ENCODE measurements at places on chromosomes 1 and 21.

DNA sequence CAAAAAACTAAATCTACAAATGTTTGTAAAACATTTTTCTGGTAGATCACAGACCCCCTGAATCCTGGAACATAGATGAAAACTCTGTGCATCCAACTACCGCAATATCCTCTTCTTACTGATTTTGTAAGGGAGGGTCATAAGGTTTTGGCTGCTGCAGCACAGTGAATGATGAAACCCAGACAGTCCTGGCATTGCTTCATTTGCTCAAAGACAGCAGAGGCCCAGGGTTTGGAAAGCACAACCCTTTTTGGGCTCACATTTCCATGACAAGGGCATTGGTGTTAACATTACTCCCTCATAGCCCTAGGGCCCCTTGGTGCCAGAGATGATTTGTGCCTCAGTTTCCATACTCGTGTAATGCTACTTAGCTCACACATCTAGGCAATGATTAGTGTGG, 51.2 kb downstream of the PLXNA2 start:
- DNase-seq, result no peak

DNA sequence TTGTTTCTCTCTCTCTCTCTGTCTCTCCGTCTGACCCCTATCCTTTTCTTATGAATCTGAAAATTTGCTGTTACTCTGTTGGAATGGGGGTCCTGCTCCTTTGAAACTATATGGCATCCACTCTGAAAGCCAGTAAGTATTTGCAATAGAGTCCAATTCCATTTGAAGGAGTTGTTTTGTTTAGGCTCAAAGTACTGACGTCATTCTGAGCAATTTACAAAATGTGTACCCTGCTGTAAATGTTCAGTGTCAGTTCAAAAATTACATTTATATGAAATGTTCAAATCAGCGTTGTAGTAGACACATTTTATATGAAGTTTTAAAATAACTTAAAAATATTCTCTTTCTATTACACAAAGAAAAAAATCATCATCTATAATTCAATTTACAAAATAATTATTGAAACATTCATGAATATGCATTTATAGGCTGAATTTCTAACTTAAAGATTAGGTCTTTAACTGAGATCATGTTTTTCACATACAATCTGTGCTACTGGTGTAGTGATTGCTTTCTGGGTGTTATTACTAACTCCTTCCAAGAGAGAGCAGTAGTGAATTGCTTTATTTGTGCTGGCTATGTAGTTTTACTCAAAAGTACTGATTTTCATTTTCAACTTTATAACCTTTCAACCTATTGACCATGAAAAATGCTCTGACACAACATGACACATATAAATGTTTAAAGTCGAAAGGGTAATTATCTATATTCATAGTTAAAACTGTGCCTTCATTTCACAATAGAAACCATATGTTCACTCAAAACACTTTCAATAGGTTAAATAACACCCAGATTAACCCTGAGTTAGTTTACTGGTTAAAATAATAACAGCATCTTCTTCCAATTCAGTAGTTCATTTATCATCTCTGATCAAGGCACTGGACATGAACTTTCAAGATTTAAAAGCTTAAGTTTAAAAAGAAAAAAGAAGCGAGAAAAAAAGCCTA, 253.1 kb upstream of the ADGRL4 start:
- peak; percentile 16 for DNase-seq

DNA sequence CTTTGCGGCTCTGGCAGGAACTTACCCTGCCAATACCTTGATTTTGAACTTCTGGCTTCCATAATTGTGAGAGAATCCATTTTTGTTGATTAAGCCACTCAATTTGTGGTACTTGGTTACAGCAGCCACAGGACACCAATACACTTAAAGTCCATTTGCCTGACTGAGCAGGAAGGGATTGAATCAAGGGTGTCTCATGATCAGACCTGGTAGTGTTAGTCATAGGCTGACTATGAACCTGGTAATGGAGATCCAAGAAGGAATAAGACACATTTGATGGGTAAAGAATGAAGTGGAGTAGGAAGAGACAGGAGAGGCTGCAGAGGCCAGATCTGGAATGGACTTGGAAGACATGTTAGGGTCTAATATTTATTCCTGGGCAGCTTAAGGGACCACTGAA, 31.2 kb upstream of the MAP1LC3C start:
- DNase-seq, result no peak

- no peak for DNase-seq
Measured at GRCh38 chr21:15291621-15292266, 226.9 kb upstream of the NRIP1 start.

GRCh38 chr1:22275167-22275566, 132.3 kb upstream of the WNT4 start:
- DNase-seq, result no peak

- no peak for DNase-seq
Measured at GRCh38 chr1:211497489-211498045, 5.6 kb upstream of the RD3 start.

DNA sequence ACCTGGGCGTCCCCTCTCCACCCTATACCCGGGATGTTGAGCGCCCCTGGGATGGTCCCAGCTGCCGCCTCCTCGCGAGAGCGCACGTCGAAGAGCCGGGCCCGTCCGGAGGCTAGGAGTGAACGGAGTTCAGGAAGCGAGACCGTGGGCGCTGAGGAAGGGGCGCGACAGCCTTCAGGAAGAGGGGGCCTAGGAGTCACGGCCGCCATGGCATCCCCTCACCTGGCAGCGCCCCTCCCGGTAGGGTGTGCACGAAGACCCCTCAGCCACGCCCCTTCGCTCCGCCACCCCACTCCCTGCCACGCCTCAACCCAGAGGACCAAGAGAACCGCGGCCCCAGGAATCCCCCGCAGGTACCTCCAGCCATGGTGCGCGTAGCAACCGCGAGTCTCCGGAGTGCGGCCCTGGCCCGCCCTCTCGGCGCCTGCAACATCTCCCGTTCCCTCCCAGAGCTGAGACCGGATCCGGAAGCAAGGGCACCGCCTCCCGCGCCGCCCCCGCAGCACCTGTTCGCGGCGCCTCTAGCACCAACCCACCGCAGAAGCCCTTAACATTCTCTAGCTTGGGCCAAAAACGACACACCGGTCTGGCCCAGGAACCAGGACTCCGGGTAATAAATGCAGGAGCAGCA, at the start of gene TSTD1:
TSTD1 (minus strand) TSS at position 442 of the 631 bp plus-strand sequence; CDS start at position 367, 75 bp downstream.
- no peak for DNase-seq

DNA sequence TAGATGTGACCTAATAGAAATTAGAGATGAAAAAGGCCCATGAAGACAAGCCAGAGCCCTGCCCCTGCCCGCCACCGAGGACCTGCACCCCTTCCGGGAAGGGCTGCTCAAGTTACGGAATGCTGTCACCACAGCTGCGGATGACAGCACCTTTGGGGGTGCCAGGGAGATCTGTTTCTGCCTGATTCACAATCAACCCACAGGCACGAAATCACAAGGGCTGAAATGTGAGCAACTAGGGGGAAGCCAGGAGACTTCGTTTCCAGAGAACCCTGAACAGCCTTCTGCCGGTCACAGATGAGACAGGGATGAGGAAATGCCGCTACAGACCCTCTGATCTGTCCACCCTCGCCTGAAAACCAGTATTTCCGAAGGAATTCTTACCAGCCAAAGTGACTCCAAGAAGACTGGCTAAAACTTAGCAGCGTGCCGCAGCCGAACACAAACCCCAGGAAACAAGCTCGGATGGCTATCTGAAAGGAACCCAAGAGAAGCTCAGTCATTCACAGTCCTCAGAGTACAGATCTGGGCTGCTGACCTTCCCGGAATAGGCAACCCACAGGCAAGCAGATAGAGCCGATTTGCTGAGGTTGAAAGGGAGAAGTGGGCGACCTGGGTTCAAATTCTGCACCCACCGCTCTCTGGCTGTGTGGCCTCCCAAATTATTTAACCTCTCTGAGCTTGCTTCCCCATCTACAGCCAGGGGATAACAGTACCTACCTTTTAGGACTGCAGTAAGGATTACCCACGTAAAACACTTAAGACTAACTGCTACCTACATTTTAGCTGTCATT, 1.1 kb downstream of the ICMT start:
- no peak for DNase-seq

- no peak for DNase-seq
Measured at GRCh38 chr1:168146626-168147025, 9.9 kb upstream of the GPR161 start.

- DNase-seq, result no peak
Measured at GRCh38 chr1:2330519-2331199, 60.7 kb downstream of the MORN1 start.

DNA sequence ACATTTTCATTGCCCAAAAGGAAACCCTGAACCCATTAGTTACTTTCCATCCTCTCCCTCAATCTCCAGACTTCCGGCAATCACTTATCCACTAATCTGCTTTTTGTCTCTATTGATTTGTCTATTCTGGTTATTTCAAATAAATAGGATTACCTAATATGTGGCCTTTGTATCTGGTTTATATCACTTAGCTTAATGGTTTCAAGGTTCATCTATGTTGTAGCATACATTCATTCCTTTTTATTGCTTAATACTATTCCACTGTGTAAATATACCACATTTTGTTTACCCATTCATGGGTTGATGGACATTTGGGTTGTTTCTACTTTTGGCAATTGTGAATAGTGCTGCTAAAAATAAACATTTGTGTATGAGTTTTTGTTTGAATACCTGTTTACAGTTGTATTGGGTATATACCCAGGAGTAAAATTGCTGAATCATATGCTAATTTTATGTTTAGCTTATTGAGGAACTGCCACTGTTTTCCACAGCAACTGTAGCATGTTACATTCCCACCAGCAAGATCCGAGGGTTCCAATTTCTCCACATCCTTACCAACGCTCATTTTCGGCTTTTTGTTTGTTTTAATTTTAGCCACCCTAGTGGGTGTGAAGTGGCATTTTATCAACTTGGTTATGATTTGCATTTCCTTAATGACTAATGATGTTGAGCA, 2.5 kb upstream of the SLC25A44 start:
- no peak for DNase-seq

Measured in right renal cortex interstitium (tissue), 3 donors.